G401 (cell line): ENCODE measurements at places on chromosomes 2 and 18. TPM values are rescaled to one million over a fixed set of nuclear protein-coding genes. Genes with fewer than 3 reads are reported as not detected.

Gene ATP6V1C2
- total RNA-seq, result 0.06 TPM in 1 of 2 replicates, not detected in the other

Gene SLC16A14
- total RNA-seq, result 8.5 and 9.4 TPM in 2 replicates

Gene CPO
- total RNA-seq, result 0.62 TPM in 1 of 2 replicates, not detected in the other

DNA sequence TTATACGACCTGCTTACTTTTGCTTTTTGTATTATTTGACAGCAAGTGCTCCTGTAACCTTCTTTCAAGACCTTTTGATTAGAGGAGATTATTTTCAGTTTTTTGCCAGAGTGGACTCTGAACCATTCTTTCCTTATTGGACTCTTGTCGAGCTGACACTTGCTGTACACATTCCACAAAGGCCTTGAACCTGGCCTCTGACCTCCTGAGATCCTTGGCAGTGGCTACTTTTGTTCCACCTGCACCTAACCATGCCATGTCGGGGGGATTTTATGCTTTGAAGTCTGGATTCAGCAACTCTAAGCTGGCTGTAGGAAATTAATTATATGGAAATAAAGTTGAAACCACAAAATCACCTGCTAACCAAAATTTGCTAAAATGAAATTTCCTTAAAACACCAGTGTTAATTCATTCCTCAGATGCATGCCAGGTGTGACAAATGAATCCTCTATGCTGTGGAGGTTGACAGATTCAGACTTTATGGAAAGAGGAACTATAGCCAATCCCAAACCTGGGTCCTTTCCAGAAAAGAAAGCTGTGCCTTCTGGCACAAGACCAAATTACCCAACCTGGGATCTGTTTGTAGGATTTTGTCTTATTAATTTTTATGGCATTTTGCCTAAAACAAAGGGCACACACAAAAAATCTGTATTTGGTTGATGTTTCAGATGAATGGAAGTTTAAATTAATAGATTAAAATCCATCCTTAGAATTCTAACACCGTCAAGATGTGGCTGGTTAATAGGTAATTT, 110.4 kb downstream of the CDC42EP3 start:
- peak; percentile 42 for DNase-seq

- no peak for DNase-seq
Observed at GRCh38 chr2:47039913-47040562, 115.1 kb downstream of the STPG4 start.

GRCh38 chr2:26556309-26557243, 78.7 kb upstream of the OTOF start:
- DNase-seq, result no peak

DNA sequence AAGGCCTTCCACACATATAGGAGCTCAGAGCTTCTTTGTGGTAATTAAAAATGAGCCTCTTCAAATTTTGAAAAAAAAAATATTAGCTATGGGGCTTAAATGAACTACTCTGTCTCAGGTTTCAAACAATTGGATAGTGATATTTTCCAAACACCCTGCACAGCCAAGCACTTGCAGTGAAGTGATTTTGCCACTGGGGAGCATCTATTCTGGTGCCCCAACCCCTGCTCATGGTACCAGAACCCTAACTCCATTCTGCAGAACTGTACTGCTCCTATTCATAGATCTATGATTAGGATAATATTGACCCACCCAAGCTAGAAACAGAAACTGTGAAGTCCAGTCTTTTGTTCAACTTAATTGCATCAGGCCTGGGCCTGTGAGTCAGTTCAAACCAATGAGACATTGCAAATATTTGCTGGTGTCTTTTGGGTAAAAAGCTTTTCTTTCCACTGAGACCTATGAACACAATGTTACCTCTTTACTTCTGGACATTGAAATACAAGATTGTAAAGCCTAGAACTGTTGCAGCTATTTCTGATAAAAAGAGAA, 324.0 kb downstream of the GALNT13 start:
- DNase-seq, result no peak

GRCh38 chr2:193793914-193794313, 1599.2 kb upstream of the TMEFF2 start:
- DNase-seq, result no peak

GRCh38 chr2:75047189-75047991, 88.9 kb downstream of the POLE4 start:
- DNase-seq, result no peak
